GM13976 (cell line): ENCODE measurements at places on chromosomes 7 and 10.

- no peak for DNase-seq
Measured at GRCh38 chr10:50991456-50992355, 82.6 kb upstream of the PRKG1 start.

DNA sequence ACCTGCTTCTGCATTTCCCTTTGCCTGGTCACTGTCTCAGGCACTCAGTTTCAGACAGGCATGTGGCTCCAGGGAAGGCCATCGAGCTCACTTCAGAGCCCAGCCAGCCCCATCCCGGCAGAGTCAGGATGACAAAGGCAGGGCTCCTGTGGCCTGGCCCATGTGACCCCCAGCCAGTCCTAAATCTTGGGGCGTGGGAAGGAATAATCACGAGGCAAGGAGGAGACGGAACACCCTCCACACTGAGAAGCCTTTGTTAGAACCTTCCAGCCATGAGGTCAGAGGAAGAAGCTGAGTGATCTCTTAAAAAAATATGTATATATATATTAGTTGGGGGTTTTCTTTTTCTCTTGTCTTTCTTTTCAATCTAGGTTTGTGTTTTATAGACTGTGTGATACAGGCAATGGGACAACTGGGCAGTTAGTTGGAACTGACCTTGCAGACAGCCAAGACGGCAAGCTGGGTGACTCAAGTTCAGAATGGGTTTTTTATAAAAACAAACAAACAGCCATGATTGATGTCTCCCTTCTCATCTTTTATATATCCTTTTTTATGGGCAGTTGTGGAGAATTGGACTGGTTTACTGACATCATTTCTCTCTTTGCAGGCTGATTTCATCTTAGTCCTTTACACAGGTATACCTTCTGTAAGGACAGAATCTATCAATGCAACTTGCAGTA, 60.8 kb downstream of the CHN2 start:
- DNase-seq: no peak

DNA sequence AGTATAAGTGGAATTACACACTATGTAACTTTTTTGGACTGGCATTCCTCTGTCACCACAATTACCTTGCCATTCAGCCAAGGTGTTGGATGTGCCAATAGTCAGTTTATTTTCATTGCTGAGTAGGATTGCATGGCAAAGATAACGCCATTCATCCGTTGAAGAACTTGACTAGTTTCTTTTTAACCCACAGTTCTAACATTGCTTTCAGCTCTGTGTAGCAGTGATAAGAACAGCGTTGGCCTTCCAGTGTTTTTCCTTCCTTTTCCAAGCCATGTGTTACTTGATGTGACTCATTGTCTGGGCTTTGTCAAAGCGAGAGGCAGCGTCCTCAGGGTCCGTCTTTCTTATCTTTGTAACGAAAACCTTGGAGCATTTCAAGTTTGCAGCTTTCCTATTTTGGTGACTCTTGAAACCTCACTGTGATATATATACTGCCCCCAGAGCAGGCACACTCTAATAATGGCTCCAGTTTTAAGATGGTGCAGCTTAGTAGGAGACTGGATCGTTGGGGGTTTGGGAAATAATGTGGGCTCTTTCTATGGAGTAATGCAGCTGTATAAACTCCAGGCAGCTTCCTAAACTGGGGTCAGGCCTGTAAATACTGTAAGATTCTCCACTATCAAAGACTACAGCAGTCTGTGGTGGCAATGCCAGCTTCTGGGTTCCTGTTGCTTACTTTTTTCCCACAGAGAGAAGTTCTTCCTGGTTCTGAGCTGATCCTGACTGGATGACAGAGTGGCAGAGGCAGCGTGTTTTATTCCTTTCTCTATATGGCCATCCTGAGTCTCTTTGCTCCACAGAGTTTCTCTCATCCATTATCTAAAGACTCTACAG, 41.7 kb downstream of the AKR1E2 start:
- no peak for DNase-seq

GRCh38 chr7:87218796-87219544, 562 bp downstream of the TMEM243 start:
- DNase-seq: peak; percentile 44

DNA sequence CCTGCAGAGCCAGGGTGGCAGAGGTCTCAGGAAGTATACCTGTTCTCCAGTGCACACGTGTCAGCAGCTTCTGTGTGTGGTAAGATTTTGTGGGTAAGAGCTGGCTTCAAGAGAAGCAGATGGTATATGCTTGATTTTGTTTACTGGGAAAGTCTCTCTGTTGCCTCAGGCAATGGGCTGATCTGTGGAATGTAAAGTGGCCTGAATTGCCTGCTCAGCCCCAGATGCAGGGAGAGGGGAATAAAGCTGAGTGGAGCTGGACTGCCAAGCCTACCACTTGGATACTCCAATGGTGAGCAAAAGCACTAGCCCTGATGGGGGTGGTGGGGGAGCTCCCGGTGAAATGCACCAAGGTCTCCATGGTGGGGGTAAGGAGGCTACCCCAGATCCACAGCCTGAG, 156.1 kb downstream of the WDR11 start:
- no peak for DNase-seq

DNA sequence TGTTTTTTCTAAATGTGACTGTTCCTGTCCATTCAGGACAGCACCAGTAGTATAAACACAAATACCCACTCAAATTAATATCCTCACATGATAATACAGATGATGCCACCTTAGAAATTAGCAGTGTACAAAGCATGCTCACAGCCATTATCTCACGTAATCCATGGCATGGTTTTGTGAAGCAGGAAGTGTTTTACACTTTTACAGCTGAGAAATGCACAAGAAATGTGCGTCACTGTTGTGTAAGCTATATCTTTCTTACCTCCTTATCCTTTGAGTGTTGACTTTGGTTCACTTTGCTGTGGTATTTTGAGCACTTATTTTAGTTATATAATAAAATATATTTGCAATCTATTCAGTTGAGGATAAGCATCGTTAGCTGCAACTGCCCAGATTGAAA, 31.6 kb downstream of the NKX2-3 start:
- no peak for DNase-seq

- DNase-seq: no peak
Measured at GRCh38 chr10:122494833-122495232, 33.5 kb downstream of the HTRA1 start.

DNA sequence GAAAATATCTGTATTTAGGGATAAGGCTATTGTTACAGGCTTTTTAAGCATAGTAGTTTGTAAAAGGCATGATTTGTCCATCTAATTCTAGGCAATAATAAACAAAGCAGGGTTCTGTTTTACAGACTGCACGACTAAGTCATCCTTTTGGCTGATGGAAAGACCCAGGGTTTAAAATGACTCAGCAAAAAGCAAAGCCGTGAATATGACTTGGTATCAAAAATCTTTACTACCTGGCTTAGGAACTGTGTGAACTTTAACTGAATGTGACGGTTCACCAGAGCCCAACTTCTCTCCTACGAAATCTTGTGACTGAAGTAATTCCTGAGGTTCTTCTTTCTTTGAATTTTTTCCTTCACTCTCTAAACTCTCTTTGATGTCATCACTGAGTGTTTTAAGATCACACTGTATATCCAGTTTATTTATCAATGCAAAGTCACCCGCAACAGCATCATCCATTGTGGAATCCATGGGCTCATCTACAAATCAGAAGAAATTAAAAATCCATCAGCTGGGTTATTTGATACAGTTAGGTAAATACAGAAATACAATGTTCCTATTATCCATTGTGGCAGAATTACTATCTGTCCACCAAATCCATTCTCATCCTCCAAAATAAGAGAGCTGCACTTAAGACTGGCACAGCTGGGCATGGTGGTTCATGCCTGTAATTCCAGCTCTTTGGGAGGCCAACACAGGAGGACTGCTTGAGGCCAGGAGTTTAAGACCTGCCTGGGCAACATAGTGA, 17.0 kb downstream of the ATE1 start:
- DNase-seq: peak; percentile 51

- peak; percentile 10 for DNase-seq
Measured at GRCh38 chr7:33243319-33243881, 114.0 kb downstream of the BBS9 start.

DNA sequence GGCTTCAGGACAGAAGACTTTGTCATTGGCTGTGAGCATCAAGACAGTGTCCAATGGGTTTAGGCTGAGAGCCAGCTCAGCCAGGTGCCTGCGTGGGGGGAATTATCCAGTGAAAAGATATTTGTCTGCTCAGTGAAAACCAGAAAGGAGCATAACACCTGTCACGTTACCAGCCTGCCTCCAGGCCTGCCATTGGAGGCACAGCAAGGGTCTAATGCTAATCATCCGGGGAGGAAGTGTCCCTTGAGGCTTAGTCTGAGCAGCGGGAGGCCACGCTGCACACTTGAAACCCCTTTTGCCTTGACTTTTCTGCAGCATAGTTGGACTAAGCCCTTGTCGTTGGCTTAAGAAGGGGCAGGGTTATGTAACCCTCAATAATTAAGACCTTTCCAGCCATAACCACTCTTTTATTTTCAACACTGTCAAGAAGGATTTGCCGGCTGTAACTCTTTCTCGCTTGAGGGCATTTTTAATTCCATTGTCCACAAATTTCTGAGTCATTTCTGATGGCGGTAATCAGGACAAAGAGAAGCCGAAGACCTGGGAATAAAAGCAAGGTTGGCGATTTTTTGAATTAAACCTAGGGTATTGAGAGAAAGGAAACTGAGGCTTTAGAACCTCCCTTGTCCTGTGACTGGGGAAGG, 639.6 kb upstream of the FOXK1 start:
- DNase-seq: no peak

DNA sequence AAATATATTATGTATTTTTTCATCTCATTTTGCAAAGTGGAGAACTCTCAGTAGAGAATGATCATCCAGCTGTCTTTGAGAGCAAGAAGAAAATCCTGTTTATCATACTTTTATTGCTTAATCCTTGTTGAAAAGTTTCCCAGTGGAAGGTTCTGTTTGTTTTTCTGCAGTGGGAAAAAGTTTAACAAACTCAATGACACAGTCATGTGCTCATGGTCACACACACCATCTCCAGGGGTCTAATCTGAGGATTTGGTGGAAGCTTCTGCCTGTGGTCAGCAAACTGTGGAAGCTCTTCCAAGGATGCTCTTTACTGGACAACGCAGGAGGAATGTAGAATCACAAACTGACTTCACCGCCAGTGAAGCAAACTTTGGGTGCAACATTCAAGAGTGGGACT, 1003.9 kb downstream of the SORCS3 start:
- no peak for DNase-seq

DNA sequence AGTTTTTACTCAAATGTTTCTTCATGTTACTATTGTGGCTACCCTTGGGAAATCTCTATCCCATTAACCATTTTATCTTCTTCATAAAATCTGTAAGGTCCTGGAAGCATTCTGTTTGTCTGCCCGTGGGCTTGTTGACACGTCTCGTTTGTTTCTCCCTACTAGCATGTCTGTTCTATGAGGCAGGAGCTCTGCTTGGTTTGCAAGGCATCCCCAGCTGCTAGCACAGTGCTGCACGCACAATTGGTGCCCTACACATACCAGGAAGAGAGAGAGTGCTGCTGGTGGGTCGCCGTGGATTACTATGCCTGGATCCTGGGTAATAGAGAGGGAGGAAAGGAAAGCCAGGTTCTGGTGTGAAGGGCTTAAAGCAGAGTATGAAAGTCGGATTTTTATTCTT, 166.1 kb upstream of the TNS3 start:
- no peak for DNase-seq

- DNase-seq: no peak
Measured at GRCh38 chr7:27781188-27781587, 41.2 kb downstream of the TAX1BP1 start.

- DNase-seq: no peak
Measured at GRCh38 chr7:30596014-30596641, 1.4 kb downstream of the GARS1 start.

- DNase-seq: no peak
Measured at GRCh38 chr10:20888620-20889330, 8.3 kb downstream of the NEBL start.

GRCh38 chr7:79454361-79454960, 994 bp upstream of the MAGI2 start:
- peak; percentile 12 for DNase-seq

- DNase-seq: no peak
Measured at GRCh38 chr10:92690915-92691590, 1.3 kb downstream of the HHEX start.

DNA sequence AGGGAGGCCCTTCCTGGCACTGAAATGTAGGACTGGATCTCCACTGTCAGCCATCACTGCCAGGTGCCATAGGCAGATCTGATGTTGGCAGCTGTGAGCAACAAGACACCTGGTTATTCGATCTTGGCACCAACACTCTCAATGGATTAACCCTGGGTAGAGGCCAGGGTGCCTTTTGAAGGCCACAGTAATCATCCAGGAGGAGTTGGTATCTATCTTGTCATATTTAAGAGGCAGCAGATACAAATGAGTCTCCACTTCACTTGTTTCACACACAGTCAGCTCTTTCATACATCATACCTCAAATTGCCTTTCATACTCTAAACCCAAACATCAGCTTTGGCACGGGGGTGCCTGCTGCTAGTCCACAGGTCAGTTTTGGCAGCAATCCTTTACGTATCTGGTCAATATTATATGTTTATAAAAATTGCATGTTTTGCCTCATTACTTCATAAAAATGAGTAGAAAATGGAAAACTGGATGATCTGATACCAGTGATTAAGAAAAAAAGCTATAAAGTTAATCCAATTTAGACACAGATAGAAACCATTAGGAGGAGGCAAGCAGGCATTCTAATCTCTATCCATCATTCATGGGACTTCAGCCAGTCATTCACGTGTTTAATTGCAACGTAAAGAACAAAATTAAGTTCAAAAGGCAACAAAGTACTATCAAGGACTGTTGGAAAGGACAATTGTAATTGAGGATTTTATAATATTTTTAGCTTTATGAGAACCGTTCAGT, 12.7 kb upstream of the CACUL1 start:
- DNase-seq: no peak

- peak; percentile 32 for DNase-seq
Measured at GRCh38 chr10:84329986-84330651, 1.7 kb downstream of the CCSER2 start.

DNA sequence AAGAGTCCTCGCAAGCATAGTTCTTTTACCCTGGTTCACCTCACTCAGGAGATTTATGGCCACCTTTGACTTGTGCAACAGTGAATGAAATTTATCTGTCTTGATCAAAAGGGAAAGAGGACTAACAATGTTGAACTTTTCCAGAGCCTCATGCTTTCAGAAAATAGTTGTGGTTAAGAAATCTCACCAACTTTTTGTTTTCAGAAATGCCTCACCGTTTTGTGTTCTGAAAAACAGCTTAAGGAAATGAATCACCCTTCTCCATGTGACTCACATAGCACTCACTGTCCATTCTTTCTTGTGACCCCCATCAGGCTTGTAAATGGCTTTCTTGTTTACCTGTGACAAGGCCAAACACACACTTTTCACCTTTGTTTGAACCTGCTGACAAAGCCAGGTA, 148.6 kb upstream of the FAM3C start:
- DNase-seq: no peak

GRCh38 chr10:2410049-2410448, 657.3 kb upstream of the PFKP start:
- DNase-seq: no peak

DNA sequence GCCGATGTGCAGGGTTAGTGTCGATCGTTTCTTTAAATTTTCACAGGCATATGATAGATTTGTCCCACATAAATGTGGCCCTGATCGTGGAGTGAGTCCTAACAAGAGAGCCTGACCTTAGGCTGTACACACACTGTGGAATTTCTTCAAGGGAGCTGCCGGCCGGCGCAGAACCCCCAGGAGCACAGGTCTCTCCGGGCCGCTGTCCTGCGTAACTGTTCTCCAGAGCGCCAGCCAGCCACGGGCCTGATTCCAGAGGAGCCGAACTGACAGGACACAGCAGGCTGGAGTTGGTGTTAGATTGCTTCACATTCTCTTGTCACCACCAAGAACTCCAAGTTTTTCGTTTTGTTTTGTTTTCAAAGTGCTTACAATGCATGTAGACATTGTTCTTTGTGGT, 37.3 kb downstream of the SHH start:
- DNase-seq: no peak
